ENCODE measurements at places on chromosomes 16 and 17.
A peak's percentile ranks its signal among the peaks of the same experiment; 100 is the strongest.

DNA sequence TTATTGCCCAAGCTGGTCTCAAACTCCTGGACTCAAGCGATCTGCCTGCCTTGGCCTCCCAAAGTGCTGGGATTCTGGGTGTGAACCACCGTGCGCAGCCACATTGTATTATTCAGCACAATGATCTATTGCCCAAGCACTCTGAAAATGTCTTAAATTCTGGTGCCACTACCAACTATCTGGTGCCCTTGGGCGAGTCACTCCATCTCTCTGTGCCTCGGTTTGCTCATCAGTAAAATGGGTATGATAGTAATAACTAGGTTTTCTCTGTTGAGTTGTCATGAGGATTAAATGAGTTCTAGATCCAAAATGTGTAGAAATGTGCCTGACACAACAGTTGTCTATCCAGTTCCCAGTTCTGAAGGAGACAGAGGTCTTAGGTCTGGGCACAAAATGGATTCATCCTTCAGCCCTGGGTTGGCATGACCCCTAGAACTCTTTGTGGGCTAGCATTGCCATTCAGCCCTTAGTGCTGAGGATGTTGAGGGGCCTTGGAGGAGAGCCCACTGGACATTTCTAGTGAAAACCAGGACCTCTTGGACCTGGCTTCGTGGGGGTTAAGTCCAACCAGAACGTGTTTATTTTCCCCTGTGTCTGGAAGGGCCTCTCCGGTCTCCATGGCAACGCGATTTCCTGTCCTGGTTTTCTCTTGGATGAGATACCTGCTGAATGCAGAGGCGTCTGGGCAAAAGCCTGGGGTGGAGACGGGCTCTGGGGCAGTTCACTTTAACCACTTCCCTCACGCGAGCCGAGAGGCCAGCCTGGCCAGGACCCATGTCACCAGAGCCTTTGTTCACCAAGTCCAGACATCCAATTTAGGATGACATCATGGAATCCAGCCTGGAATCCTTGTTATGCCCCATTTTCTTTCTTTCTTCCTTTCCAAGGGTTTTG, 43.7 kb upstream of the TNRC6A start:
- peak; percentile 72 for DNase-seq

- DNase-seq: no peak
Measured at GRCh38 chr17:41748275-41748674, 13.8 kb upstream of the HAP1 start.

GRCh38 chr17:42476411-42476810, 17.7 kb downstream of the ATP6V0A1 start:
- no peak for DNase-seq

DNA sequence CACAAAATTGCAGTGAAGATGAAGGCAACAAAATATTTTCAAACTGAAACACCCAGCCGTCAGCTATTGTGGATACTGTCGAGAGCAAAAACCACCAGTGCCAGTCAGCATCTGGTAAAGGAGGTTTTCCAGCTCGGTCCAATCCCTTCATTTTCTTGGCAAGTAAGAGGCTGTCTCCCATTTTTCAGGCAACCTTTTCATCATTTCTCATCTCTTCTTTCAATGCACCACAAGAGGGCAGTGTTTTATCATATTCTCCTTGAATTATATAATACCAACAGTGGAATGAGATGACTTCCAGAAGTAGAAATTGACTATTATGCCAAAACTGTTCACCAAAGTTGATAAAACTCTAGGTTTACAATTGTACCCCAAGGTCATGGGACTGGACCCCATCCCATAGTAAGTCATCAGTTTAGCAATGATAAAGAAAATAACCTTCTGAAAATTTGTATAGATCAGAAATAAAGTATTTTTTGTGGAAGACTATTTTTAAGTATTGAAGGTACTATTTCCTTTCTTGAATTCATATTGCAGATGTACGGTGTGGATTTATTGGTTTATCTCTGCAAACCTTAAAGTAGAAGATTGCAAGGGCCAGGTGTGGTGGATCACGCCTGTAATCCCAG, 16.8 kb downstream of the NQO1 start:
- no peak for DNase-seq

DNA sequence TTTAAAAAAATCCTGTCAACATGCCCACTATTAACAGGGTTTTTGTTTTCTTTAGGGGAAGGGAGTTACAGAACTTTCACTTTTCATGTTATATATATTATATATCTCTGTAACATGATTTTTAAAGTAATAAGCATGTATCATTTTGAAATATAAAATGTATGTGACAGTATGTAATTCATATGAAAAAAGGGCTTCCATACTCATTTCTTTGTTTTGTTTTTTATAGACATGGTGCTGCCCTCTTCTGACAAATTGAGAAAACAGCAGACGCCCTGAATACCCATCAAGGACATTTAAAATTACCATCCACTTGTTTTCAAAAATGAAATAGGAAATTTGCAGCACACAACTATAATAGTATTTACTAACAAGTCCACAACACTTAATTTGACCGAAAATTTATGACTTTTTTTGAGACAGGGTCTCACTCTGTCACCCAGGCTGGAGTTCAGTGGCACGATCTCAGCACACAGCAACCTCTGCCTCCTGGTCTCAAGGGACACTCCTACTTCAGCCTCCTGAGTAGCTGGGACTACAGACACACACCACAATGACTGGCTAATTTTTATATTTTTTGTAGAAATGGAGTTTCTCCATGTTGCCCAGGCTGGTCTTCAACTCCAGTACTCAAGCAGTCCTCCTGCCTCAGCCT, 30.4 kb downstream of the CFDP1 start:
- DNase-seq: no peak

GRCh38 chr16:62018301-62019060, 17.8 kb downstream of the CDH8 start:
- no peak for DNase-seq

DNA sequence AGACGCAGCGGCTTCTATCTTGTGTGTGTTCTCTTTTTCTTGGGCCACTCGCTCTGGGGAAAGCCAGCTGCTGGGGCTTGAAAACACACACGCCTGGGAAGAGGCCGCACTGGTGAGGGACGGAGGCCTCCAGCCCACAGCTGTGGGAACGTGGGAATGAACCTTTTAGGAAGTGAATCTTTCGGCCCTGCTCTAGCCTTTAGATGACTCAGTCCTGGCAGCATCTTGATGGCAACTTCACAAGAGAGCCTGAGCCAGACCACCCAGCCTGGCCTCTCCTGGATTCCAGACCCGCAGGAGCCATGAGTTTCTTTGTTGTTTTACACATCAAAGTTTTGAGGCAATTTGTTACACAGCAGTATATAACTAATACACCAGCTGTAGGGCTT, 2.2 kb upstream of the PDPK1 start:
- DNase-seq: no peak

DNA sequence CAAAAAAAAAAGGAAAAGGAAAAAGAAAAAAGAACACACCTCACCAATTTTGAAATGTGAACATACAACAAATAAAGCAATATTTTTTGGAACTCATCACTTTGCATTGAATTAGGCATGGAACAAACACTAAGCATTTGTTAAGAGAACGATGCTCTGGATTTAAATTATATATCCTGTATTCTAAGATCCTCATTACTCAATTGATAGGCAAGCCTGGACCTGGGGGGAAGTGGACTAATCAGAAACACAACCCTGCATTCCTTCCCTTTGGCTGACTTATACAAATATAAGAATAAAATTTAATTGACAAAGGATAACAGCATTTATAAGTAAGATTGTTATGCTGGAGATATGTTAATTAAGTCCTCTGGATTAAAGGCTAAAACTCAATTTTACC, 2.2 kb downstream of the GJC1 start:
- DNase-seq: no peak

DNA sequence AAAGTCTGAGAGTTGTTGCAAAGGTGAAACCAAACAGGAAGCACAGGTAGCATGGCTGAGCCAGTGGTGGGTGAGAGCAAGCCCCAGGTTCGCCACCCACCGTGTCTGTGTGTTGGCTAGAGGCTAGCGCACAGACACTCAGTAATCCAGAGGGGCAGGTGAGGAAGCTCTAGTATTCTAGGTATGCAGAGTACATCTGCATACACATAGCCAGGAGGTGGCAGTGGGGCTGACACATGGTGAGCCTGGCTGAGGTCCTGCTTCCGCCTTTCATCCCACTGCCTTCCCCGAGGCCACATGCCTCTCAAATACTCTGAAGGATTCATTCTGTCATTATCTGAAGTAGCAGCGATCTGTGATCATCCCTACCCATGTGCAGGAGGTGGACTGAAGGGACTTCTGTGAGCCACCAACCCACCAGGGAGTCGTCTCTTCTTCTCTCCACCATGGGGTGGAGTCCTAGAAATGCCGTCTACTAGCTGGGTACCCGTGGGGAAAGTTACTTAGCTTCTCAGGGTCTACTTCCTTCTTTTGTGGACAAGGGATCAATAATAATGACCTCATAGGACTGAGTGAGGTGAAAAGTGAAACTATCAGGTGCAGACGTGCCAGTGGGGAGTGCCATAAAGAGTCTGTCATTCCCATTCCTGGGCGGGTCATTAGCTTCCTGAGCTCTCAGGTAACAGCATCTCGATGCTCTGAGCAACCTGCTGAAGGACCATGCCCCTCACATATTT, 36.0 kb upstream of the ICAM2 start:
- no peak for DNase-seq

GRCh38 chr16:57987441-57988177, 12.9 kb downstream of the ZNF319 start:
- no peak for DNase-seq

GRCh38 chr17:7614425-7615264, at the start of gene FXR2:
FXR2 (minus strand) TSS chr17:7614897; CDS start chr17:7614532, 365 bp downstream.
- DNase-seq: peak; percentile 100

DNA sequence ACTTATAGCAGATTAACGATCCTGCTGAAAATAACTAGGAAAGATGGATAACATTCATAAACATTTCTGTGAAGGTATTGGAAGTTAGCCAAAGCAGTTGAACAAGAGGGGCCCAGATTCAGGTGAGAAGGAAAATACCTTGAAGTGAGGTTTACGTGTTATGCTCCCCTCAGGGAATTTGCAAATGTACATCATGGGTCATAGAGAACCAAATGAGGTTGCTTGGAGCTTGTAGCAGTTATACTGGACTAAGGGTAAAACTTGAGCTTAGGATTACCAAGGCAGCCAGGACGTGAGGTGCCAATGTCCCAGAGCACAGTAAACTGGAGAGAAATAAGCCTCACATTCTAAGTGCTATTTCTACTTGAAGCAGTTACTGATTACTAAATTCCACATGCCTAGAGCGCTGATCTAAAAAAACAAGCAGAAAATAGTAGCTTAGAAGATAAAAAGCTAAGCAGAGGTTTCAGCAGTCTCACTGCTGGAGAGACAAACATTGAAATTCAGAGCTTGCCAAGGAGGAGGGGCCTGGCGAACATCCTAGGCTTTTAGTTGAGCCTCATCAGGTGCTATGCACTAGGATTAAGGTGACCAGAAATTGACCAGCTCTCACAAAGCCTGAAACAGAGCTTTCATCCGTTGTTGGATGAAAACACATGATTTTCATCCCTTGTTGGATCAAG, 136.7 kb upstream of the FAM20A start:
- no peak for DNase-seq

GRCh38 chr17:68740555-68741447, 139.6 kb upstream of the FAM20A start:
- DNase-seq: no peak

DNA sequence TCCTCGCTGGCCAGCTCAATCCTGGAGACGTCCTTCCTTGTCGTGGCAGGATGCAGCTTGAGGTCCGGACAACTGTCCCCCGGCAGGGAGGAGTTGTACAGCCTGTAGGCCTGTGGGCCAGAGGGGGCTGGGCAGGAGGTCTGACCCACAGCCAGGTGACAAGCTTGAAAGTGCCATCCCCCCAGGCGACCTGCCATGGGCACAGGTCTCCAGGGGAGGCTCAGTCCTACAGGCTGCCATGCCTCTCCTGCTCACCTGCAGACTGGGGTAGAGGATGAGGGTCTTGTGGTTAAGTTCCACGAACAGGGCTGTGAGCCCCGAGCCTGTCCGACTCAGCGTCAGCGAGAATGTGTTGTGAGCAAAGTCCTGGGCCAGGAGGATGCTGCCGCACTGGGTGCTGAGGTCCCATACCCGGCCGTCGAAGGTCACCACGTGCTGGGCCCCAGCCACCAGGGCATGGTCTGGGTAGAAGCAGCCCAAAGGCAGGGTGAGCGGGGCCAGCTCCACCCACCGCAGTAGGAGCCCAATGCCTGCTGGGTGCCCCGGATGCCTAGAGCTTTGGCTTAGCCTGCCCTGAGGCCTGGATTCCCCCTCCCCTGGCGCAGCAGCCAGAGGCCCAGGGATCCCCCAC, 39.8 kb downstream of the RMI2 start:
- no peak for DNase-seq

GRCh38 chr16:49617710-49618330, 238.1 kb downstream of the ZNF423 start:
- DNase-seq: no peak

- no peak for DNase-seq
Measured at GRCh38 chr16:85564277-85565051, 48.7 kb upstream of the GSE1 start.

GRCh38 chr16:1965396-1966001, 873 bp upstream of the RPS2 start:
- no peak for DNase-seq

GRCh38 chr17:6374761-6375312, 60.1 kb downstream of the AIPL1 start:
- DNase-seq: no peak

DNA sequence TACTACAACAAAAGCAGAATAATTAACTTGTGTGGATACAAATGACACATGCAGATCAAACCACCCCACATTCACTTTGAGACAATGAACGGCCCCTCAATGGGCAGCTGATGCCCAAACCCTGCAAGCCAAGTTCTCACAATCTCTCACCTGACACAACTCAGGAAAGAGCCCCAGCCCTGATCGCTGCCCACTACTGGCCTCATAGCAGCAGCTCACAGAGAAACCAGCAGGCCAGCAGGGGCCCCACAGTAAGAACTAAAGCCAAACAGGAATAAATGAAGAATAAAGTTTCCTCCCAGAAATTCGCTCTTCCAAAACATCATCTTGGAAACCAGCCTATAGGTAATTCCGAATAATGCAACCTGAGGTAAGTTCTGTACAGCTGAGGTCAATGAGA, 7.7 kb downstream of the AKTIP start:
- DNase-seq: no peak

DNA sequence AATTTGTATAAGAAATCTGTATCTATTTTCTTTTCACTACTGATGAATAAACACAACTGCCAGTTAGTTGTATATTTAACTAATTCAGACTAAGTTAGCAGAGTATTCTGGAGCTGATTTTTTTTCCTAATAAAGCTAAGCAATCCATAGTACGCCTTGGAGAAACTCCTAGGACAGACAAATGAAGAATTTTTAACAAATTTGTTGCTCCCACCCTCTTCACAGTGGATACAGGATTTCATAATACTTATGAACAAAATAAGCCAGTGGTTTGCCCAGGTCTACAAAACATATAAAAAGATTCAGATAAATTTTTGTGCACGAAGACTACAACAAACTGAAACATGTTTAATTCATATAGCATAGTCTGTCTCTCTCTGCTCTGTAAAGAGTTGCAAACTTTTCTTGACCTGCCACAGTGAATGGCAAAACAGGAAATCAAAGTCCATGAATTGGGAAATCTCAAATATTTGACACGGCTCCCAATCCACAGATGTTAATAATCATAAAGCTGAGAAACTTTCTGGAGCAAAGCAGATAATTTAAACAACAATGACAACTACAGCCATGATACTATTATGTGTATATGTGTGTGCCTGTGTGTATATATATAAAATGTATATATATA, 594 bp upstream of the ABCA6 start:
- peak; percentile 50 for DNase-seq

GRCh38 chr17:5702951-5703510, 118.7 kb upstream of the NLRP1 start:
- DNase-seq: no peak

All from AG09319 (cell line).